ENCODE measurements at places on chromosomes 11 and 22.

GRCh38 chr22:41831383-41831782 lies 1.5 kb upstream of the SREBF2 start:
- DNase-seq, result no peak

DNA sequence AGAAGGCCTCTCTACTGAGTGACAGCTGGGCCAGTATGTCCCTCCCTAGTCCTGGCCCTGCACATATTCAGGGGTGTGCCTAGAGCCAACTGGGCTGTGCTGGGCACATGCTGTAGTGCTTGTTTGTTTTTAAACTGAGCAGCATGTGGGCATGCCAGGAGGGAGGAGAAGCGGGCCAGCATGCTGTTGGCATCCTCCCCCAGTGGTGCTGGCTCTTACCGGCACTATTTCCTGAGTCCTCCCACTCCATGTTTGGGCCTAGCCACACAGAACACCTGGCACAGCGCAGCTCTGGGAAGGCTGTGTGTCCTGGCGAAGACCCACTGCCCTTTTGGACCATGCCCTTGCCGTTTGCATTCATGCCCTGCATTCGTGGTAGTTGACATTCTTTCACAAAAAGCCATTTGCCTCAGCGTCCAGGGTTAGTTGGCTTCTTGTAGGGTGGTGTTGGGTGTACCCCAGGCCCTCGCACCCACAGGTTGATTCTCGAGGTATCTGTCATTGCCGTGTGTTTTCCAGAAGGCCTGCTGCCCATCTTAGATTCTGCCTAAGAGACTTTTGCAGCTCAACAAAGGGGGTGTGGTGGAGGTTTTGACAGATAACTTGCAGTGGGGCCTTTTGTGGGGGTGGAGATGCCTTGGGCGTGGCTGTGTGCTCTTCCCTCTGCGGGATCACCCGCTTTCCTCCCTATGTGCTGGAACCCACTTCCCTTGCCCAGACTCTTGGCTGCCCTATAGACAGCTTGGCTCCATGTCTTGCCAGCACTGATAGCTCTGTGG lies 13.6 kb downstream of the DGCR8 start:
- DNase-seq, result no peak

DNA sequence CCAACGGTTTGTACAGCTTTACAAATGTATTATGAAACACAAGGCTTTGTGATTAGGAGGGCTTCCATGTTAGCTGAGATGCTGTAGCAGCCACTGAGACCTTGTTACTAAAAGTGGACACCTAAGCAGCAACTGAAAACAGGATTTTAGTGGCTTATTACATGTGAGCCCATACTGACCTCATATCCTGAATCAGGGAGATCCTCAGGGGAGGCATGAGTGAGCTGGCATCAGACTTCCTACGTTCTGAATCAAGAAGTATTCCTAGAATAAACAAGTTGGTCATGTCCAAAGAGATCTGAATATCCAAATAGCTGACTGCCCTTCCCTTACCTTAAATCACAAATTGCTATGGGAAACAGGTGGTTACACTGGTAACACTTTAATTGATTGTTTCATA lies 59.1 kb upstream of the SCUBE2 start:
- no peak for DNase-seq

DNA sequence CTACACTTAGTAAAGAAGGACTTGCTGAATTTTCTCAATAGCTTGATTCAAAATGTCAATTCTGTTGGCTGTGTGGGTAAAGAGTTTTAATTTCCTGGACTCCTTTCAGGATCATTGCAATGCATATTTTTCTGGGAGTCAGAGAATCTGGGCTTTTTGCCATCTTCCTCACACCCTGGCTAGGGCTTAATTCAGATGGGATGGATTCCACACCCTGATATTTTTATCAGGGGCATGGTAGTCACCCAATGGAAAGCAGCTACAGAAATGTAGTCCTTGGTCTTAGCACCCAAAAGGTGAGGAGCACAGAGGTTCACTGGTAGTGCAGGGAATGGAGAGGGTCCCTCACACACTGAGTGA lies 79.3 kb downstream of the SGSM3 start:
- DNase-seq, result no peak

- no peak for DNase-seq
These were observed 419.7 kb upstream of the CNTN5 start for GRCh38 chr11:98600786-98601773.
